BJ (cell line): ENCODE measurements at places on chromosomes 13 and 19.
A peak's percentile ranks its signal among the peaks of the same experiment; 100 is the strongest.

DNA sequence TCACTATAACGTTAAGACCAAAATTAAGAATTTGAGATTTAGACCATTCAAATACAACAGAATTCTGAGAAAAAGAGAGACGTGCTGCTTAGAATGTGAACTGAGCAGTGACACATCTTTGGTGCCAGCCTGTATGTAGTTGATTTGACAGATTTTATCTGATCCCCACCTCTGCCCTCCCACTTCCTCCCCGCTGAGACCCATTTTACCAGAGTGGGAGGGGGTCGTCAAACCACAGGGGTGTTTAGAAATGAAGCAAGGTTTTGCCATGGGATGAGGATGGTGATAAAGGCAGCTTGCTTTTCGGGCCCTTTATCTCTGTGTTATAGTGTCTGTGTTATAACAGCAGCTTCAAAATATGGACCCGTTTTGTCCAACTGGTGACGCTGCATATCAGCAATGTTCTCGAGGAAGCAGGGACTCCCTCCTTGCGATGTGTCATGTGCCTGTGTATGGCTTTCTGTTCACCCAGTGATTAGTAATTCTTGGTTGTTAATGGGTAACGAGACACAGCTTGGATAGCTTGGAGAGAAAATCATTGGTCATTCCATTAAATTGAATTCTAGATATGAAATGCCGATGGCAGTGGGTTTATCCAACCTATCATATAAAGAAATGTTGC, 125.0 kb downstream of the HS6ST3 start:
- DNase-seq, result no peak

DNA sequence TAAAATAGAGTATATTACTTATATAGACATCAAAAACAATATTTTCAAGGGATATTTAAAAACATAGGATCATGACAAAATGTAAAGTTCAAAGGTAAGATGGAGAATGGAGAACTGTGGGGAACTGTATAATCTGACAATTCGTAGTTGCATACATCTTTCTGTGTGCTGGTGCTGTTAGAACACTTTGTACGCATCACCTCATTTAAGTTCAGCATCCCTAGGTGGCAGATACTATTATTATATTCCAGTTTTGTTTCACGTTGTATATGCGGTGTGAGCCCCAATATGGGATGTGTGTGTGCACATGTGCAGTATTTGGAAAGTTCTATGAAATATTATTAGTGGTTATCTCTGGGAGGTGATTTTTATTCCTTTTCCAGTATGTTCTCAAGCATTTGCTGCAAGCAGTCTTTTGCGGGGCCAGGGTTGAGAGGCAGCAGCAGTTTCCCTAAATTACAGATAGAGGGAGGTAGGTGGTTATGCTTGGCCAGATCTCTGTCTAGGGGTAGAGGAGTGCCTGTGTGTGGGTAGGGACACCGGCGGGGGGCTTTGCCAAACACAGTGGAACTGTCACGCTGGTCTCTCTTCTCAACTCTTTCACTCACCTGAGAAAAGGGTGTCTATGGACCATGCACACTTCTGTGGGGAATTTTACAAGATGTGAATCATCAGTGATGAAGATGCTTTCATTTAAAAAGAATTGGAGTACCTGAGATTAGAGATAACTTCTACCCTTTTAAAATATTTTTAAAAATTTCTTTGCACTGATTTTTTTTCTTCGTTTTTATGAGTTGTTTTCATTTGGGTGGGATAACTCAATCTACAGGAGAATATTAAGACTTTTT, 55.6 kb upstream of the ALOX5AP start:
- DNase-seq, result no peak

DNA sequence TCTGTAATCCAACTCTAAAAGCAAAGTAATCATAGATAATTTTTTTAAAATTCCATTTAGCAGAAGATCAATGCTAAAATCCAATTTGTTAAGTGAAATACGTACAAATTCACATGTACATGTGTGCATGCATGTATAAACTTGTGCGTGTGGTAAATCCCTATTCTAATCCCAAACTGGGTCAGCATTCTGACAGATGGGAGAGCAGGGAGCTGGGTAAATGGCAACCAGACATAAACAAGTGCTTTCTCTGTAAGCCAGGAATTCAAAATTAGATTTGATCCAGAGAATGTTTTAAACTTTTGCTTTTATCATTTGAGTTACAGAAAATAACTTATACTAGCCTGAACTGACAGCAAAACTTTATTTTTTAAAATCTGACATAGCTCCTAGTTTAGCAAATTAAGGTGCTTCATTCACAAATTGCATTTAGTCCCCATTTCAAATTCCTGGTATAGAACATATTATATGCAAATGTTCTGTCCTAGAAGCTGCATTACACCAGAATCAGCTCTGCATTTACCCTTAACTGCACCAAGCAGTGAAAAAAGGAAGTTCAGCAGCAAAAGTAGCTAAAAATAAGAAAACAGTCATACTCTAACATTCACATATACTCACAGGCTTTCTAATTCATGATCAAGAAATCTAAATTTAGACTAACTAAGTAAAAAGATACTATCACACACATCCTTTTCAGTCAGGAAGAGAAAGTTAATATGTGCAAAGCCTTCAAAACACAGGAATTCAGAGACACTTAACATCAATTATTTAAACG, 32.6 kb downstream of the UBL3 start:
- DNase-seq, result no peak

DNA sequence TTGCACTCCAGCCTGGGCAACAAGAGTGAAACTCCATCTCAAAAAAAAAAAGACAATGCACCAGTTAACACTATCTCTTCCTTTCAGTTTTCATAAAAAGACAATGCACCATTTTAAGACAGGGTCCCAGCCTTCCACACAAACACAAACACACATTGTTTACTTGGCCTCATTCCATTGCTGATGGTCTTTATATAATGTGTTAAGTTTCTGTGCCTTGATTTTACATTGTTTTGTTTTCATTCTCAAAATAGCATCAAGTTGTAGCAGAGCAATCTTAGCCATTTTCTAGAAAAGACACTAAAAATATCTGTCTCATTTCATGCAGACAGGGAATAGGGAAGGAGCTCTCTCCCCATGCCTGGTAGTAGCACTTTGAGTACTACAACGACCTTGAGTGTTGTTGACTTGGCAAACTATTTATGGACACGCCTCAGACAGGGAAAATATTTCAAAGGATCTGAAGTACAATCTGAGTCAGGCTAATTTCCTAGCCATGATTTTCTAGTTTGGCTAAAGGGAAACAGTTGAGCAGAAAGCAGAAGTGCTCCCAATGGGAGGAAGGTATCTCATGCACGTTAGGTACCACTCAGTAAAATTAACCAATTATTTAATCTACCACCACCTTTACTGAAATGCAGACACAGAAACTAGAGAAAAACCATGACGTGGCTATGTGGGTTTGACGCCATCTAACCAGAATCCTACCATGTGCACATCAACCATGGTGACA, 120.6 kb downstream of the ABCC4 start:
- no peak for DNase-seq

DNA sequence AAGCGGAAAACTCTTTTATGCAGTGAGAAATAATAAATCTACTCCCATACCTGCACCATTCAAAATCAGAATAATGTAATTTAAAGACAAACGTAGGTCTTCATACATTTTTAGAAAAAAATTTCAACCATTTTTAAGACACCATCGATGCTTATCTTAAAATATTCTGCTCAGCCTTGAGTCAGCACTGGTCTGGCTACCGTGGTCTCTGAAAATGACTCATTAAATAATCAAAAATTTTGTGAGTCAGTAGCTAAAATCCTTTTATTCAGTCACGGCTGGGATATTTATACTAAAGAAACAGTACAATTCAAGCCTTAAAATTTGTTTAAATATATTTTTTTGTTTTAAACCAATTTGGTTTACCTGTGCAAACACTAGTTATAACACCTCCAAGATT, 2862.8 kb upstream of the PCDH20 start:
- peak; percentile 26 for DNase-seq

DNA sequence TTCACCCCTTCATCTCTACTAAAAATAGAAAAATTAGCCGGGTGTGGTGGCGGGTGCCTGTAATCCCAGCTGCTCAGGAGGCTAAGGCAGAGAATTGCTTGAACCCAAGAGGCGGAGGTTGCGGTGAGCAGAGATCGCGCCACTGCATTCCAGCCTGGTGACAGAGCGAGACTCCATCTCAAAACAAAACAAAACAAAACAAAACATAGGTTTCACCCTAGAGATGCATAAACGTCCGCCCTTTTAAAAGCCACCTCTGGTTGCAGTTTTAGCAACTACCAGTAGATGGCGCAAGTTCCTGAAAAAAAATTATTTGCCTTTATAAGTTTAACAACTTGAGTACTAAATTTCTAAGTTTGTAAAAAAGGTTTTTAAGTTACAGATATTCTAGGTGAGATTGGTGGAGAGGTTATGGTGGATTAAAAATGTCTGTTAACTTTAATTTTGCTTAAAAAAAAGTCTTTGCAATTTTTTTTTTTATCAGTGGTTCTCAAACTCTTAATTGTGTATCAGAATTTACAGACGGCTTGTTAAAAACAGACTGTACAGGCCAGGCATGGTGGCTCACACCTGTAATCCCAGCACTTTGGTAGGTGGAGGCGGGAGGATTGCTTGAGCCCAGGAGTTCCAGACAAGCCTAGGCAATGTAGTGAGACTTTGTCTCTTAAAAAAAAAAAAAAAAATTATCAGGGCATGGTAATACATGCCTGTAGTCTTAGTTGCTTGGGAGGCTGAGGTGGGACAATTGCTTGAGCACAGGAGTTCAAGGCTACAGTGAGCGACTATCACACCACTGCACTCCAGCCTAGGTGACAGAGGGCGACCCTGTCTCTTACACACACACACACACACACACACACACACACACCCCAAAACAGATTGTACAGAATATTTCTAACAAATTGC, 42.1 kb downstream of the NAA16 start:
- DNase-seq, result peak; percentile 16

DNA sequence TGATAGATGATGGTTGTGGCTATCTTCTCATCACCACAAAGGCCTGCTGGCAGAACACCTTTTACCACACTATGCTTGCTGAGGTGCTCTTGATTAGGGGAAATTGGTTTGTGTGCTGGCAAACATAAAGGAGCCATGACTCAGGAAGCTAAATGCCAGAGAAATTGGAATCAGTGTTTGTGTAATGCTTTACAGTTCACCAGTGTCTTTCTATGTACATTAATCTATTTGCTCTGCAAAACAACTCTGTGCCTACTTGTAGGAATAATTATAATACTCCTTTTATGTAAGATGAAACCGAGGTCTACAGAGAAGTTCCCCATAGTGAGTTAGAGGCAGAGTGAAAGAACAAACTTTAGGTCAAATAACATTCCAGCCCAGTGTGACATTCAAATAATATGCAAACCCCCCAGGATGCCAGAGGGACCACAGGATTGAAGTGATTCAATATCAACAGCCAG, 390.5 kb upstream of the HTR2A start:
- no peak for DNase-seq

DNA sequence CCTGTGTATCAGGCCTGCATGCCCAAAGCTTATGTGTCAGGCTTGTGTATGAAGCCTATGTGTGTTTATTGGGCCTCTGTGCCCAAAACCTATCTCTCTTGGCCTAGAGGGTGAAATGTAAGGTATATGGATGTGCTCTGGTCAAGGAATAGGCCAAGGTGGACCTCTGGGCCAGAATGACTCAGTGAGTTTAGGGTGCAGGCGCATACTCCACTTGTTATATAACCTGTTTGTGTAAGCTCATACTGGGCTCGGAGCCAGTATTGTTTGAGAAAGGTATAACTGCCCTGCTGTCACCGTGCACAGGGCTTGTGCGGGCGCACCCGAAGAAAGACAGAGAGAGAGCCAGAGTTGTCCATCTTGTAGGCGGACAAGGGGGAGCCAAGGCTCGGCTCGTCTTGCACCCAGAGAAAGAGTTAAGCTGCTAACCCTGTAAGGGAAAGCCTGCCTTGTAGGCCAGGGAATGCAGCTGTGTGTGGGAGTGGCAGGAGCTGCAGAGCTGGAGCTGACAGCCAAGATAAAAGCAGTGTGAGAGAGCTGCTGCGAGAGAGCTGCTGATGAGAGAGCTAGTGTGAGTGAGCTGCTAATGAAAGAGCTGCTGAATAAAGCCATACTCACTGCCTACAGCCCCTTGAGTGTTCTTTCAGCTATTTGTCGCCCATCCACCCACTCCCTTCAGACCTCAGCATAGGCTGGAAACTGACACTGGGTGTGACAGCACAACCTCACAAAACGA, 43.4 kb upstream of the N4BP2L1 start:
- DNase-seq, result no peak

DNA sequence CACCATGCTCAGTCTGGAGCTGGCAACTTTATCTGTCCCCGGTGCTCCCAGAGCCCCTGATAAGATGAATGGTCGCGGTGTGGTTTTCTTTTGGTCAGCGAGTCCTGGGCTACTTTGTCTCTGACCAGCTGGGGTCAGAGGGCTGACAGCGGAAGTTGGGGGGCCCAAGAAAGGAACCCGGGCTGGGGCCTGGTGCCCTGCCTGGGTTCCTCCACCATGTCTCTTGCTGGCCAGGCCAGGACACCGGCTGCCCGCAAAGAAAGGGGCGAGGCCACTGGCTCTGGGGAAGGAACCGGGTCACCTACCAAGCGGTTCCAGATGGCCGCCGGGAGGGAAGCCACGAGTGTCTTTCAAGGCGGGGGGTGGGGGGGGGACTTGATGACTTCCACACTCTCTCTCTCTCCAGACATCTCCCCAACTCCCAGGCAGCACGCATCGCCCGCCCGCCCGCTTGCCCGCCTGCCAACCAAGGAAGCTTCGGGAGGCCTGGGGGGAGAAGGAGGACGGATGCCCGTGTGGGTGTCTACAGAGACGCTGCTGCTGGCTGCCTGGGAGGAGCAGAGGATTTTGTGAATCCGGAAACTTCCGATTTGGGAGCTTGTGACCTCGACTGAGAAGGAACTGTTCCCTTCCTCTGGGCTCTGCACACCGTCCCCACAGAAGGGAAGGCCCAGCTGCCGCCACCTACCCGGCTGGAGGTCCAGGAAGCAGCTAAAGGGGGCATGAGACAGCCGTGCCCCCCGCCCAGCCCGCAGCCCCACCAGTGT, 1.1 kb downstream of the PIP5K1C start:
- no peak for DNase-seq
